ENCODE measurements at places on chromosomes 4 and X. TPM values are rescaled to one million over a fixed set of nuclear protein-coding genes. Genes with fewer than 3 reads are reported as not detected.

- no peak for DNase-seq
Observed at GRCh38 chrX:118630848-118631247, 96.6 kb upstream of the IL13RA1 start.

DNA sequence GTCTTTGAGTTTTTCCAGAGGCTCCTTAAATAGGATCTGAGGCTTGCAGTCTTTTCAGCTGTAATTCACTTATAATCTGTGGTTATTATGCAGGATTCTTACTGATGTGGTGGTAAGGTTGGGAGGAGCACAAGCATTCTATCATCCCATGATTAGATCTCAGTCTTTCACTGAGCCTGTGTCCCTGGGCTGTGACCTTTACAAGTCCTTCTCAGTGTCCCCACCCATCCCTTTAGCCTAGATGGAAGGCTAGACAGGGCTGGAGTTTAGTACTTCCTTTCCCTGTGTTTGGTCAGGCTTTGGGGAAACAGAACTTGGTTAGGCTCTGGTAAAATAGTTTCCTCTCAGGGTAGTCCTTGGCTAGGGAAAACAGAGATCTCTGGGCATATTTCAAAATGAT is 17.1 kb upstream of the NKAP start:
- no peak for DNase-seq

RAB39B gene
- 0.44 TPM for total RNA-seq

USP17L27 gene
- total RNA-seq: not detected

Measured in Calu3 (cell line).